Cardiac septum (tissue), 1 donor: ENCODE measurements at places on chromosomes 7 and 10.

- no peak for DNase-seq
Observed at GRCh38 chr10:52308251-52309031, 5.6 kb upstream of the DKK1 start.

DNA sequence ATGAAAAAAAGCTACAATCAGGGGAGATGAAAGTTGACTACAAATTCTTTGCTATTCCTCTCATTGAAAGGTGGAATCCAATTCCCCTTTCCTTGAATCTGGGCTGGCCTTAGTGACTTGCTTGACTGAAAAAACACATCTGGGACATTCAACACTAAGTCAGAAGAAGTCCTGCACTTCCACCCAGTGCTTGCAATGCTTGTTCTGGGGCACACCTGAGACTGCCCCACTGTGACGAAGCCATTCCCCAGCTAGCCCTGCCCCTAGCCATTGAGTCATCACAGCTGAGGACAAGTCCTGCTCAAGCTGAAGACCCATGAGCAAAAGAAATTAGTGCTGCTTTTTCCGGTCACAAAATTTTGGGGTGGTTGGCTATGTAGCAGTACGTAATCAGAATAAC lies 19.2 kb upstream of the GRID1 start:
- no peak for DNase-seq

DNA sequence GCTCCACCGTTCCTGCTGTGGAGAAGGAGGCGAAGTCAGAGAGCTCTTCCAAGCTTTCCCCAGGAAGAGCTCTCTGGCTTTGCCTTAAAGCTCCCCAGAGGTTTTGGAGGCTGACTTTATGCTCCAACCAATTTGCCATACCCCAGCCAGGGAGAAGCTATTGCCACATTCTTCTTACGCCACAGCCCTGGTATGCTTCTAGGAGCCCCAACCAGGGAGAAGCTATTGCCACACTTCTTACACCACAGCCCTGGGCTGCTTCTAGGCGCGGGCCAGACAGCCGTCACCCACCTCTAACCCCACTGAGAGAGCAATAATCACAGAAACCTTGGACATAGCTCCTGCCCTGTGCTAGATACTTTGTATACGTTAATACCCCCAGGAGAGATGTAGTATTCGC lies 951 bp downstream of the ELOVL3 start:
- DNase-seq, result no peak

- DNase-seq, result no peak
Observed at GRCh38 chr10:102382871-102383270, 12.6 kb upstream of the NFKB2 start.

DNA sequence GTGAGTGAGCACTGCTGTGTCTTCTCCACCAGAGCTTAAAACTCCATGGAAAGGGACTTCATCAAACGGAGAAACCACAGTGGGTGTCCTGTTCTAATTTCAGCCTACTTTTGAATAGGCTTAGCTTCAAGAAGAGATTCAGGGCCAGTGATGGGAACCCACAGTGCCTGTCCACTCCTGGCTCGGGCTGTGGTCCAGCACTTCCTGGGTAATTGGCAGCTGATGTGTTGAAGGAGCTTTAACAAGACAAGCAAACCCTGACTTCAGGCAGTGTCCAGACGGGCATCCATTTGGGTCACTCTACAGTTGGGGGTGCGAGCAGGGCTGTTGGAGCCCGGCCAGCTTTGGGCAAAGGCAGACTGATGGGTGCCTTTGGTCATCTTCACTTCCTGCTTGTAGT lies 14.5 kb downstream of the VWC2 start:
- no peak for DNase-seq

DNA sequence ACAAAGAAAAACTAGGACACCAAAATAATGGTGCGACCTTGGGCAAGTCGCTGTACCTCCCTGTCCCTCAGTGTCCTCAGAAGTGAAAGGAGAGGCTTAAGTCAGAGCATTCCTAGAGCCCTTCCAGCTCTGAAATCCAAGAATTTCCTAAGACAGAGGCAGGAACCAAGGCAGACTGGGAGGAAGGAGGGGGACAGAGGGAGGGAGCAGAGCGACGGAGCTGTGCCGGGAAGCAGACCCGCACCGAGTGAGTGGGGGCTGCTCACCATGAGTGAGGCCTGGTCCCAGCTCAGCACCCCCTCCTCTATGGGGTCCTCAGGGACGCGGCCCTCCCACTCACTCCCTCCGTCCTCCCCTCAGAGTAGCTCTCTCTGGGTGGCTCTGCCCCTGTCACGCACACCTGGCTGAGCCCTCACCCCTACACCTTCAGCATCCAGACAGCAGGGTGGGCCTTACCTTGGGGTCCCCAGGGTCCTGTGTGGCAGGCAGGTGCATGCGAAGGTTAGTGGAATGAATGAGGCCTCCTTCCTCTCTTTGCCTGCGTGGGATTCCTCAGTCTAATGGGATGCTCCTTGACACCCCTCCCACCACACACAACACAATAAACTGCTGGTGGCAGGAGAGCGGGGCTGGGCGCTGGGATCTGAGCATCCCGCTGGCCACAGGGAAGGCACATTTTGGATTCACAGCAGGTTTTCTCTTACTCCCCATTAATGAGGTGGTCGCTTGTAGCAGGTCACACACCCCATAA lies 4.6 kb upstream of the SMARCD3 start:
- no peak for DNase-seq

- no peak for DNase-seq
Observed at GRCh38 chr7:150986099-150986512, 4.7 kb upstream of the NOS3 start.

GRCh38 chr7:2954433-2954853 lies 89.2 kb downstream of the CARD11 start:
- peak; percentile 73 for DNase-seq

GRCh38 chr10:31515819-31516402 lies 196.9 kb downstream of the ZEB1 start:
- no peak for DNase-seq

DNA sequence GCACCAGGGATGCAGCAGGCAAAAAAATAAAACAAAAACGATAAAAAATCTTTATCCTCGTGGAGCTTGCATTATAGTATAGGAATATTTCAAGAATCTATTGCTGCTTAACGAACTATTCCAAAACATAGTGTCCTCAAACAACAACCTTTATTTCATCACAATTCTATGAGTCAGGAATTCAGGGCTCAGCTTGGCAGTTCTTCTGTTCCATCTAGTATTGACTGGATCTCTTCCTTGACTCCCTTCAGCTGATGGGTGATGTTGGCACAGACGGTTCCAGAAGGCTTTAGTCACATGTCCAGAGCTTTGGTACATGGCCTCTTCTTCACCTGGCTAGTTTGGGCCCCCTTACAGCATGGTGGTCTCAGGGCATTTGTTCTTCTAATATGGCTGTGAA lies 88.0 kb downstream of the RTKN2 start:
- DNase-seq, result no peak

GRCh38 chr7:87876869-87877234 lies 559 bp downstream of the DBF4 start:
- DNase-seq, result peak; percentile 79

- DNase-seq, result no peak
Observed at GRCh38 chr7:73646785-73647724, 20.6 kb upstream of the VPS37D start.

- DNase-seq, result no peak
Observed at GRCh38 chr10:95795602-95796001, 39.6 kb downstream of the ENTPD1 start.

DNA sequence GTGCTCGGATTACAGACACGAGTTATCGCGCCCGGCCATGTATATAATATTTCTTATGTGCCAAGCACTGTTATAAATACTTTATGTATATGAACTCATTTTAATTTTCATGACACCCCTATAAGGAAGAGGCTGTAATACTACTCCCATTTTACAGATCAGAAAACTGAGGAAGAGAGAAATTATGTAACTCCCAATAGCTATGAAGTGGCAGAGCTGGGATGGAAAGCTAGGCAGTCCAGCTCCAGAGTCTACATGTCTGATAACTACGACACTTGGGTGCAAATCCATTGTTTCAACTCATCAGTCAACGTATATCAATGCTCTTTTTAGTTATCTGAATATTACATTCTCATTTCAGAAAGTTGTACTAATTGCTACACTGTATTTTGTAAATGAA lies 17.0 kb downstream of the PDK4 start:
- no peak for DNase-seq

DNA sequence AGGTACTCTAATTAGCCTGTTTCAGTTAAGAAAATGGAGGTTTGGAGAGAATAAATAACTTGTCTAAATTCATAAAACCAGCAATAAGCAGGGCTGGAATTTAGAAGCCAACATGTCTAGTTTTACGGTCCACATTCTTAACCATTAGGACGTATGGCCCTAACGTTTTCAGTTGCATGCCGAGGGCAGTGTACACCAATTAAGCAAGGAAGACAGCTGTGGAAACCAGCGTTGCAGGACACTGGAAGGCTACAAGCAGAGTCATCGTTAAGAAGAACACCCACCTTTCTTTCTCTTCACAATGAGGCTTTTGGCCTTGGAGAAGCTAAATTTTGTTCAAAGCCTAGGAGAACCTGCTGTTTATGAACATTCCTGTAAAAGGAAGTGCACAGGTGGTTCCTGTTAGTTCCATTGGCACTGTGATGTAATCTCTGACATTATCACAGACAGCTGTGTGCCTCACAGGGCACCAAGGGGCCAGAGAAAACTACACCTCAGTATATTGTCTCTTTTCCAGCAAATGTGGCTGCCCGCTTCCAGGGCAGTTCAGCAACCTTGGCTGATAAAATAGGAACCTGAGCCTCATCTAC lies 21.0 kb downstream of the MPP7 start:
- no peak for DNase-seq

GRCh38 chr7:101740981-101741725 lies 76.3 kb upstream of the CUX1 start:
- DNase-seq, result no peak

GRCh38 chr10:73647211-73647874 lies 6.1 kb upstream of the MYOZ1 start:
- no peak for DNase-seq

DNA sequence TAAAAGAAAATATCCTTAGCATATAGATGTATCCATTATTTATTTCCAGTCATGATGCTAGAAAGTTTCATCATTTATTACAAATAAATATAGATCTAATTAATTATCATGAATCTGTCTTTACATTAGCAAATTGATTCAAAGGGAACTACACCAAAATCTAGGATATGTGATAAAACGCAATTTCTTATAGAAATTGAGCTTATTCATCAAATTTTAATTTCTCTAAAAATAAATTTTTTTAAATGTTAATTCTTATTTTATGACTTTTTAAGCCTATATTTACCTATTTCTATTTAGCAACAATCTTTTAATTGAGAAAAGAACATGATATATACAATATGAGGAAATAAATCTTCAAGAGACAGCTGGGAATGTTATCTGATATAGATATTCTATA lies 34.0 kb upstream of the ING3 start:
- no peak for DNase-seq

DNA sequence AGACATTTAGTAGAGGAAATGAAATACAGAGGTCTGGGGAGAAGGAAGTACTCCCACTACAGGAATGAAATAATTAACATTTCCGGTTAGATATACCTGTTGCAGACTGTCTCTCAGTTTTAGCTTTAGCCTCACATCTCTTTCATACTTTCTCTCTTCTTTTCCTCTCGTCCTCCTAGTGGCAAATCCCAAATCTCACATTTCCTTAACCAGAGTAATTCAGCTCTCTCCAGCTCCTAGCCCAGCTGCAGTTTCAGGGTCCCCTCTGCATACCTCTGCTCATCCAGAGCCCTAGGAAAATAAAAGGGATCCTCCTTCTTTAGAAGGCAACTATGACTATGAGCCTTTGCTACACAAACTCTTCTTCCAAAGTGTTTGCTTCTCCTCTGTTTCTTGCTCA lies 643.2 kb downstream of the PHTF2 start:
- no peak for DNase-seq

- DNase-seq, result no peak
Observed at GRCh38 chr10:109534193-109534592, 389.1 kb downstream of the XPNPEP1 start.

GRCh38 chr7:142485617-142486226 lies 227.9 kb upstream of the PRSS58 start:
- DNase-seq, result no peak

DNA sequence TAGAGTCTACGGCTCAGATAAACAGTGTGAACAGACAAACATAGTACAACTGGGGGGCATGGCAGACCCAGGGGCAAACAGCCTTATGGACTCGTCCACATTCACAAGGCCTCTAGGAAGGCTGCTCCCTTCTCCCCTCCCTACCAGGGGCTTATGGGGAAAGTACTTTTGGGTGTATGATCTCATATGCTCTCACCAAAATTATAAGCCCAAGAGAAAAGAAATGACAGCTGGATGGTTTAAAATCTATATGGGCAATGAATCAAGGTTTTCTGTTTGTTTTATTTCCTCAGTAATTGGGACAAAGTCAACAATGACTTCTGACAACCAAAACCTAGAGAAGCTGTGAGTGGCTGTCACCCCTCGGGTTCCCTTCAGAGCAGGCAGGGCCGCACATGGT lies 144.4 kb downstream of the PKD1L1 start:
- no peak for DNase-seq

DNA sequence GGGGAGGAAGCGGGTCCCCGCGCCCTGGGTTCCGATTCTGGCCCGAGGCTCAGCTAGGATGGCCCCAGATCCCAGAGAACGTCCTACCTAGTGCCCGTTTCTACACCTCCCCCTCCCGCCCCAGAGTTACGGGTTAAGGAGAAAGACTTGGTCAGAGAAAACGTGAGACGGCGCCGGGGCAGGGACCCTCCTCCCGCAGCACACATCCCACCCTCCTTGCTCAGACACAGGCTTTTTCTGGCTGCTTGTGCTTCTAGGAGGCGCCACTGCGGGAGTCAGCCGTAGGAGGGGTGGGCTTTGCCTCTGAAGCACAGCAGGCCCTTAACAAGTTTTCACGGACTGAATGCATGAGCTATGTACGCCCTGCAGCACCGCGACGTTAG lies 104.9 kb upstream of the LEP start:
- no peak for DNase-seq

DNA sequence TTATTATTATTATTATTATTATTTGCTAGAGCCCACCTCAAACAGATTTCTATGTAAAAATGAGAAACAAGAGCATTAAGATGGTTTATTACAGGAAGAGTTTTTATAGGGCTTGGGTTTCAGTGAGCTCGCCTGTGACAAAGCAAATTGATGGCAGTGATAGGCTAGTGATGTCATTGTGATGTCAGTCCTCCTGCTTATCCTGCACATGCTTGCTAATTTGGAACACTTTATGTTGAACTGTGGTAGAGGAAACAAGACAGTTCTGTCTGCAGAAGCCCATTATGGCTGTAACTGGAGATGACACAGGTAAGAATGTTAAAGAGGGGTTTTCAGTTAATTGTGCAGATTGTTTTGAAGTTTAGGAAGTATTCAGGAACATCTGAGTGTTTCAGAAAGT lies 68.3 kb downstream of the CREM start:
- DNase-seq, result no peak

- DNase-seq, result peak; percentile 66
Observed at GRCh38 chr7:1839701-1840100, 169.6 kb downstream of the ELFN1 start.

GRCh38 chr7:50679218-50680007 lies 103.3 kb downstream of the GRB10 start:
- DNase-seq, result no peak

- DNase-seq, result no peak
Observed at GRCh38 chr7:48887500-48887899, 36.8 kb upstream of the CDC14C start.
